ENCODE measurements at places on chromosomes 6 and 20.

DNA sequence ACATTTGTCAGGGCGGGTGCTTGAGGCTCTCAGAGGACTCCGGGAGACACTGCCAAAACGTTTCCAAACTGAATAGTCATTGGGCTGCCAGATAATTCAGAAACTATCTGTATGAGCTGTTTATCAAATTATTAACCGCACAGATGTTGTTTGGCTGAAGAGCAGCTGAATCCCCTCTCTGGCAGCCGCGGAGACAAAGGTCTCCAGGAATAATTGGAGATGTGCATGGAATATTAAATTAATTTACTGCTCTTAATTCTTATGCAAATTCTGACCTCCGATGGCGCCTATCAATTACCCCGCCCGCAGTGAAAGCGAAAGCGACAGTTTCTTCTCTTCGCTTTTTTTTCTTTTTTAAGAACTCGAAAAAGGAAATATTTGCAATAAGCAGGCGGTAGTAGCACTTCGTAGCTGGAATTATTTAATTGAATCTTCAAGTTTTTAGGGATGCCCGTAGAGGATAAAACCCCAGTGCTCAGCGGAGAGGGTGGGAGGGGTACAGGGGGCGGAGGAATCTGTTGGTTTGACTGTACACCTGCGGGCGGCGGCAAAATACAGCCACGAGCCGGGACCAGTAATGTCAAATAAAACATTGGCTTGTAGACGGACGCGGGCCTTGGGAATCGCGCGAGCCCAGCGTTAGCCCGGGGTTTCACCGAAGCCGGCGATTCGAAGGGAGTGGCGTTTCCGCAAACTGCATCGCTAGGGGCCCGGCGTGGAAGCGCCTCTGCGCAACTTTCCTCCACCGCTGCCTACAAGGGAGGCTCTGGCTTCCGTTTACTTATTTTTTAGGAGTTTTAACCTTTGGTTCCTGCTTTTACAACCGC is 6.2 kb downstream of the LINC00237 start:
- DNase-seq: no peak

DNA sequence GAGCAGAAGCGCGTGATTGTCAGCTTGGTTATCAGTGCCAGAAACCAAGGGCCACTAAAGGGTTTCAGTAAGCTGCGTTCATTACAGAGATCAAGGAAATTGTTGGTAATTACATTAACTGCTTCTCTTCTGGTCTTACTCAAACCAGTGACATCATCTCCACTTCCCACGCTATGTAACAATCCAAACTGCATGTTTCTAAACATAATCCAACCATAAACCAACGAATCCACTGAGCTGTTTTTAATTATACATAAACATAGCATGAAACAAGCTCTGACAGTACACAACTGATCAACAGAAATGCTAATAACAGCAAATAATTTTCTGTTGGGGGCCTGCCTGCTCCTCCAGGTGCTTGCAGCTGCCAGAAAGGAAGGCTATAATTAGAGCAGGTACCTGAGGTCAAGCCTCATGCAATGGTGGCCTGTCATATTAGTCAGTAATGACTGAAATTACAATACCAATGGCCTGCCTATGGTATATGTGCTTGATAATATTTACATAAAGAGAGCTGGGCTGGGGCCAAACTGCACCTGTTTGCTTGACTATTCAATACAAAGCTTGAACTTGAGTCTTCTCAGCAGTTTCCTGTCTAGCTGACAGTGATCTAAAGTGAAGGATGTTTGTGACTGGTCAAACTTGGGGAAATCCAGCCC is 40.1 kb downstream of the ILRUN start:
- no peak for DNase-seq

- DNase-seq: no peak
Observed at GRCh38 chr6:82371799-82372546, 8.4 kb downstream of the TPBG start.

DNA sequence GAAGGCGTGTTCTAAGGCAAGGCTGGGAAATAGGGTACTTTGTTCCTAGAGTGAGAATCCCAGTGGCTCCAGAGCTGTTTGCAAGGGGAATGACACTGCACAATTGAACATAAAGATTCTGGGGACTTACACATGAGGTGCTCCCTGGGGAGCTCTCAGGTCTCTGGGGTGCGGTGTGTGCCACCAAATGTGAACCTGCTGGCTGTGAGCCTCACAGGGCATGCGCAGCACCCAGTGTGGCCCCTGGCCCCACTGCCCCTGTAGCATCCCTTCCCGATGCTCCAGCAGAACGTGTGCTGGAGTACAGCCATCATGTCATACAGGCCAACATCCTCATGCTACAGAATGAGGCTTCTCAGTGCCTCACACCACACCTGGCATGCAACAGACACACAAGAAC is 68.2 kb downstream of the TOX2 start:
- peak; percentile 58 for DNase-seq

DNA sequence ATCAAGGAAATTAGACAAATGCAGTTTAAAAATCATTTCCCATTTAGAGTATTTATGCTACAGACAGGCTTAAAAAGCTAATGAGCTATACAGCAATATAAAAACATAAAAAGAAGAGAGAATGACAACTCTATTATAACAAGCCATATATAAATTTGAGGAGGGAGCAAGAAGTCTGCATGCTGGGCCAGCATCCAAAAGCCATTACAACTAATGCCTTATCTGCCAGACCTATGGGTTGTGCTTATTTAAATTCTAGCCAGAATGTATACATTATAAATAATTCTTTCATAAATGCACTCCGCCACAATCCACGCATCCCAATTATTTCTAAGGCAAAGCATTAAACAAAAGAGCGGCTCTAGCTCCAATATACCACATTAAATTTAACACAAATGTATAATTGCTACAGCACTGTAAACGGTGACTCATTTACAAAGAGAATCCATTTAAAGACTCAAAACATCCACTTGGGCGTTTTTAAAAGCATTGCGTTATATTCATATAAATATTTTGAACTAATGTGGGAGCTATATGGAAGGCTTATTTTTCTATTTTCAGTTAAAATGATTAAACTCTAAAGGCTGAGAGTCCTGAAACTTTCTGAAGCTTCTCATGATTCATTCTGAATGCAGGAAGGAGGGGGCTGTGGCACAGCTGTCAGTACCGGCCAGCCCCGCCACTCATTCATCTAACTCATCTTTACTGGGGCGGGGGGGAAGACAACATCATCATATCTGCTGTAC is 37.7 kb upstream of the RAB22A start:
- DNase-seq: no peak

DNA sequence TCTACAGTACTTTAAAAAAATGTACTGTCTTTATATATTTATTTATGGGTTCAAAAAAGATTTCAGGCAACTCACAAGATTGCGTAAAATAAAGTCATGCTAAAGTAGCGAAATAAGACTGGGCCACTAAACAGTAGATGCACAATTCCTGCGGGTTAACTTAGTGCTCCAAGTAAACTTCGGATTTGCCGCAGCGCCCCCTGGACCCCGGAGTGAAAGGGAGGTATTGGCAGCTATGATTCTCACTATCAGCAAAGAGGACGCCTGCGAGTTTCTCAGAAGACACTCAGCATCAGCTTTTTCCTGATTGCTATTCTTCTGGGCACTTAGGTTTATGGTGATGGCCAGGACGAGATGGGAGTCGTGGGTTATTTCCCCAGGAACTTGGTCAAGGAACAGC is 1.4 kb downstream of the OTOR start:
- no peak for DNase-seq

DNA sequence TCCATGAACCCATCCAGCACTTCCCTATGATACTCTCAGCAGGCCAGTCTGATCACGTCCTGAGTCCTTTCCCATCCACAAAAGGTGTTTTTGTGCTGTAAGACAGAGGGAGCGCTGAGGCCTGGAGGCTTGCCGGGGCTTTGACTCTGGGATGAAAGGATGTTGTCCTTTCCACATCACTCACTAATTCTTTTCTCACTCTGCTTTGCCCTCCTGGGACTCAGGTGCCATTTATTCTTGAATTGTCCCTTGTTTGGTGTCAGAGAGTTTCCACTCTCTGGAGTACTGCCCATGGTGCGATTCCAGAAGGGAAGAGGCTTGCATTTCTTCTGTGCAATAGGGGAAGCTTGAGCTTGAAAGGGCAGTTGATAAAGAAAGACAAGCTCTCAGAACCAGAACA is 15.3 kb upstream of the TUBB2B start:
- no peak for DNase-seq

DNA sequence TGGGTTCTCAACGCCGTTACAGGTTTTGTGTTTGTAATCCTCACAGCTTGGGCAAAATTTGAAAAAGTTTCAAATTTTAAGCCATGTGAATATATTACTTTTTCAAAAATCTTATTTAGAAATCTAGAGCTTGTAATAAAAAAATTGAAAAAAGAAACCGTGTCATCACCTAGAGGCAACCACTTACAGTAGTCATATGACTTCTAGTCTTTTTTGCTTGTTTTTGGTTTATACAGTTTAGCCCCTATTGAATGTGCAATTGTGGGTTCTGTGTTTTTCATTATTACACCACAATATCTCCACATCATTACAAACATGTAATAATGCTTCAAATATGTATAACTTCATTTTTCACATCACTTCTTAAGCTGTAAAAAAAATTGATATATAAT is 888 bp downstream of the DYNLRB1 start:
- DNase-seq: no peak

GRCh38 chr20:25275813-25276532 is 28.1 kb downstream of the PYGB start:
- DNase-seq: peak; percentile 60

- no peak for DNase-seq
Observed at GRCh38 chr6:119521251-119521650, 171.7 kb upstream of the MAN1A1 start.

DNA sequence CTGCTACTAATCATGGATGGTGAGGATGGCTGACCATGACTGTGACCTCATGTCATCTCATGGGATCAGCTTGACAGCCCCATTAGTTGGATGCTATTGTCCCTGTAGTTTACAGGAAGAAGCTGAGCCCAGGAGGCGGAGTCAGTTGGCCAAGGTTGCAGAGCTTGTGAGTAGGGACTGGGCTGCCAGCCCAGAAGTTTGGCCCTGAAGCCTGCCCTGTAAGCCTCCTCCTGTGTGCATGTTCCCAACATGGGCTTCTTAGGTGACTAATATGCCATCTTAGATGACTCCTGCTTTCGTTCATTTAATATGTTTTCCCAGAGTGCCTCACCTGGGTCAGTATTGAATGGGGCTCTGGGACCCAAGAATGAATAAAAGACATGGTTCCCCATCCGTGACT is 6.9 kb downstream of the EDN3 start:
- no peak for DNase-seq

- DNase-seq: no peak
Observed at GRCh38 chr6:3359101-3359752, 97.6 kb downstream of the SLC22A23 start.

- DNase-seq: no peak
Observed at GRCh38 chr20:63357921-63358905, 2.9 kb downstream of the CHRNA4 start.

DNA sequence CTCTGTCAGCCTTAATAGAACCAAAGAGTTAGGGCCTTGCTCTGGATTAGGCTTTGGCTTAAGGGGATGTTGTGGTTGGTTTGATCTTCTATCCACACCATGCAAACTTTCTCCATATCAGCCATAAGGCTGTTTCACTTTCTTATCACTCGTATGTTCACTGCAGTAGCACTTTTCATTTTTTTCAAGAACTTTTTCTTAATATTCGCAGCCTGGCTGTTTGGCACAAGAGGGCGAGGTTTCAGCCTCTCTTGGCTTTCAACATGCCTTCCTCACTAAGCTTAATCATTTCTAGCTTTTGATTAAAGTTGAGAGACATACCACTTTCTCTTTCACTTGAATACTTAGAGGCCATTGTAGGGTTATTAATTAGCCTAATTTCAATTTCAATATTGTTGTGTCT is 193.1 kb downstream of the NRN1 start:
- DNase-seq: no peak

GRCh38 chr6:36127462-36128016 is 2.8 kb upstream of the MAPK13 start:
- DNase-seq: no peak

- DNase-seq: no peak
Observed at GRCh38 chr6:119215885-119216590, 133.5 kb downstream of the MAN1A1 start.

DNA sequence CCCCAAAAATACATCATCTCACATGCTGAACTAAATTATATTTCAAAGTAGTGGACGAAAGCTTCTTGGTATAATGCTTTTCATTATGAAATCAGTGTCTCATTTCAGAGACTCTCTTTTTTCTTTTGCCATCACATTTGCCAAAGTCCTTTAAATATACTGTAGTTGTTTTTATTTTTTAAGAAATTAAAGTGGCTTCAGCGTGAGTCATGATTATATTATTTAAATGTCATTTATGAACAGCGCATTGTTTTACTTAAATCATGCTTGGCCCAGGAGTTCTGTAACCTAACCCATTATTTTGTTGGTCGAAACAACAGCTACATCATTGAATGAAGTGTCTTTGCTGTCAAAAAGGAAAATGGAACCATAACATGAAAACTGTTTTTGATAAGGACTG is 100.9 kb downstream of the CD109 start:
- DNase-seq: no peak

DNA sequence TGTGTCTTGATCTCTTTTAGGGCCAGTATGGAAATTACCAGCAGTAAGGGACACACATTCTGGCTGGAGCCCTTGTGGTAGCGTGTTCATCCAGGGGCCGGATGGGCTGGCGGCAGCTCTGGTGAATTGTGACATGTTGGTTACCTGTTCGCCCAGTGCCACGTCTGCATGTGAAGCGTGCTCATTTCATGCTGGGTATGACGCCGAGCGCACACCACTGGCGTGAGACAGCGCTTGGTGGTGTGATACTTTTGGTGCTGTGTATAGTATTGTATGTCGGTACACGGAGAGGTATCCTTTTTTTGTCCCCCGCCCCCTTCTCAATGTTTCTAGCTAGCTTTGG is 3.7 kb upstream of the MTG2 start:
- peak; percentile 79 for DNase-seq

DNA sequence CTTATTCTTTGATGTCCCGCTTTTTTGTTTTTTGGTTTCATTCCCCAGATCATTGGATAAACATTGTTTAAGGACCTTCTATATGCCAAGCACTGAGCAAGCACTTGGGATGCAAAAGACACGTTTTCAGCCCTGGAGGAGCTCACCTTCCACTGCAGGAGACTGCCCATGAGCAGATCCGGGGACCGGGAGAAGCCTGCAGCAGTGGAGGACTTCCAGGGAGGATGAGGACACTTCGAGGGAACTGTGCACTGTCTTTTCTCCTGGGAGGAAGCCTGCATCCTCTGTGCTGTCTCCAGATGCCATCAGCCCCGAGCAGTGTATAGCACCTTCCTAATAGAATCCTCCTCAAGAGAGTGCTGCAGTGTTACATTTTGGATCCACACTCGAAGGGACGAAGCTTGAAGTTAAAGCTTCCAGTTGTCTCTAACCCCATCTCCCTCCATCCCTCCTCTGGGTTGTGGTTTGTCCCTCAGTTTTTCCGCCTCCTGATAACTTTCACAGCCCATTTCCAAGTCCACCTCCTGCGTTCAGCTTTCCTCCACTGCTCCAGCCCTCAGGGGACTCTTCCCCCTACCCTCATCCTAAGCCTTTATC is 5.8 kb upstream of the KCNG1 start:
- DNase-seq: no peak

- no peak for DNase-seq
Observed at GRCh38 chr6:144334150-144334708, 49.1 kb downstream of the UTRN start.
